GM23338 (cell line): ENCODE measurements at places on chromosomes 3 and 15. TPM values are rescaled to one million over a fixed set of nuclear protein-coding genes. Genes with fewer than 3 reads are reported as not detected.
A peak's percentile ranks its signal among the peaks of the same experiment; 100 is the strongest.

GRCh38 chr3:157652366-157652765, 149.2 kb upstream of the VEPH1 start:
- no peaks in the 10 kb centered on the region for H3K36me3 ChIP-seq
- DNase-seq: no peak
- no peaks in the 10 kb centered on the region for H3K4me1 ChIP-seq
- no peak overlapping the region for H3K4me3 ChIP-seq

DNA sequence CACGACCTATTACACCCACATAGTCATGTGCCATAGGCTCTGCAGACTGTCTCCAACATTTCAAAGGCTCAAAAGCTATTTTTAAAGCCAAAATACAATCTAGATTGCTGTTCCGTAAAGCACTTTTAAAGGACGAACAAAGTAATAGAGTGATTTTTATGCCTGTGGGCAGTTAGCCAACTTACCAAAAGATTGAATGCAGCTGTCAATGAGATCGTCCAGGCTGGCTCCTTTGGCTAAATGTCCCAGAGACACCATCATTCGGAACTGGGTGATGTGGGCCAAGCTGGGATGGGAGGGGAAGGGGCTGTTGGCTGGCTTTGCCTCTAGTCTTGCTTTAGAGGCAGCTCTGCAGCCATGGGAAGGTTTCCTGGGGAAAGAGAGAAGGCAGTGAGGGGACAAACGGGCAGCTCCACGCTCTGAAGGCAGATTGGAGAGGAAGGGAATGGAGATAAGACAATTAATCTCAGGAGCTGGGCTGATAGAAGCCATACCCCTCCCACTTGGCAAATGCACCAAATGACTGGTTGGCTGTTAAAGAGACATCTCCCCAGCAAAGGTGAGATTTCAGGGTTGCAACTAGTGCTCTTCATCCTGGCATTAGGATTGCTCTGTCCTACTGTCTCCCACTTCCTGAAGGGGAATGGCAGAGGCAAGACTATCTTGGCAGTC, 4.8 kb downstream of the RASGRP1 start:
- H3K27ac ChIP-seq: no peak overlapping the region
- peaks cover 18% of the 10 kb centered on the region for H3K27me3 ChIP-seq
- no peak overlapping the region for H3K4me3 ChIP-seq
- no peaks in the 10 kb centered on the region for H3K36me3 ChIP-seq
- no peak for DNase-seq

GRCh38 chr15:35545316-35545823, 595 bp downstream of the DPH6 start:
- DNase-seq: peak; percentile 50
- peak overlapping the region; percentile 71 for H3K4me3 ChIP-seq
- H3K27ac ChIP-seq: peak overlapping the region; percentile 98
- no peaks in the 10 kb centered on the region for H3K36me3 ChIP-seq

GRCh38 chr15:34336991-34337556, 507 bp downstream of the SLC12A6 start:
- H3K27me3 ChIP-seq: no peaks in the 10 kb centered on the region
- H3K4me3 ChIP-seq: peak overlapping the region; percentile 97
- DNase-seq: peak; percentile 43

DNA sequence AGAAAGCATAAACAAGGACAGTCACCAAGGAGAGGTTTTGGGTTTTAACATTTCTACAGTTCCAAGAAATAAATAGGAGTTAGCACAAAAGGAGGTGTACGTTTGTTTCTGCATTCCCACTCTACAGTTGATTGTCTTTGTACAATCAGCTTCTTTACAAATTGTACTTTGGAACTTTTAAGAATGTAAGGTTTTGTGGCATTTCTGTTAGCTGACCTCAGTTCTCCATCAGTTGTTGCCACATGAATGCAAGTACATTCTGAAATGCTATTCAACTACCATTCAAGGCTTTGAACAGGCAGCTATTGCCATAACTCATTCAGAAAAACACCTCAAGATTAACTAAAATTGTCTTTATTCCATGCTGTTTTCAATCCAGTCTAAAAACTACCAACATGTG, 253.2 kb upstream of the UBE2E1 start:
- no peaks in the 10 kb centered on the region for H3K4me1 ChIP-seq
- H3K36me3 ChIP-seq: no peaks in the 10 kb centered on the region
- no peaks in the 10 kb centered on the region for H3K27me3 ChIP-seq

- H3K4me1 ChIP-seq: peaks cover 3% of the 10 kb centered on the region
- no peak overlapping the region for H3K4me3 ChIP-seq
- DNase-seq: no peak
- H3K27me3 ChIP-seq: no peaks in the 10 kb centered on the region
- H3K36me3 ChIP-seq: peaks cover 15% of the 10 kb centered on the region
Measured at GRCh38 chr3:52217409-52217805, 8.0 kb downstream of the TLR9 start.

DNA sequence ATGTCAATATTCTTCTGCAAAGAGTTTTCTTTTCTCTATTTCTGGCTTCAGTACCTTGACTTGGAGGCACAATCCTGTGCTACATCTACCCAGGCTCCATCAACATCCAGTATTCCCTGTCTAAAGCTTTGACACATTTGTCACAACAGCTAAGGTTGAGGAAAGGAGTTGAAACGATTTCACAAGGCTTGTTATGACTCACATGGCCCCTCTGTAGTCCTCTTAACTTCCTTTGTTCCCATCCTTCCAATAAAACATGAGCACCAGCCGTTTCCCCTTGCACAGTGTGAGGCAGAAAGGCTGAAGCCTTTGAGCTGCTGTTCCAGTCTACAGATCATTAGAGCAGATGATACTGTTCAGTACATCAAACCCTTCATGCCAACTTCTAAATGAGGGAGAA, 163.0 kb upstream of the TMCO5A start:
- H3K27ac ChIP-seq: no peak overlapping the region
- DNase-seq: no peak
- no peaks in the 10 kb centered on the region for H3K36me3 ChIP-seq
- no peaks in the 10 kb centered on the region for H3K4me1 ChIP-seq
- no peaks in the 10 kb centered on the region for H3K27me3 ChIP-seq

DNA sequence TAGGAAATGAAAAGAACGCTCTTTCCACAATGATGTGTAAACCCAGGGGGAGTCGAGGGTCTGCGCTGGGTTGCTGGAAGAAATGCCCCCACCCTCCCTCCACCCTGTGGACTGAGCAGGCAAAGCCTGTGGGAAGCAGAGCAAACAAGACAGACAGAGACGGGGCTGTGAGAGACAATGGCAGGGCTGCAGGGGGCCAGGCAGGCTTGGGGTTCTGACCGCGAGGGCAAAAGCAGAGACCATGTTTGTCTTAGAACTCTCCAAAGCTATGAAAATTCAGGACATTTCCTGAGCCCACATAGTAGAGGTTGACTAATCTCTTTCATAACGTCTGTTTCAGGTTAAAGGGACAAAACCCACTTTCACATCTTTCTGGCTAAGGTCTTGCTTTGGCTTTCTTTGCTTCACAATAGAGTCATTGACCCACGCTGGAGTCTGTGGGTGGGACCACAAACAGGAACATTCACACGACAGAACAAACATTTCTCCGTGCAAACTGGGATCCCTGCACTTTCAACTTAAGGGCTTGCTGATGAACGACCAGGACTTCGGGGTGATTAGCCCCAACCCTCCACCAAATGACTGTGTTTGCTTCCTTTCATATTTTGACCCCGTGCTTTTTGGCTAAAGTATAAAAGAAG, 156.0 kb upstream of the TPM1 start:
- DNase-seq: peak; percentile 54
- peaks cover 27% of the 10 kb centered on the region for H3K4me1 ChIP-seq
- H3K27me3 ChIP-seq: no peaks in the 10 kb centered on the region
- no peaks in the 10 kb centered on the region for H3K36me3 ChIP-seq
- H3K4me3 ChIP-seq: peak overlapping the region; percentile 31; the same call in 1 of the 2 replicates
- H3K27ac ChIP-seq: no peak overlapping the region

DNA sequence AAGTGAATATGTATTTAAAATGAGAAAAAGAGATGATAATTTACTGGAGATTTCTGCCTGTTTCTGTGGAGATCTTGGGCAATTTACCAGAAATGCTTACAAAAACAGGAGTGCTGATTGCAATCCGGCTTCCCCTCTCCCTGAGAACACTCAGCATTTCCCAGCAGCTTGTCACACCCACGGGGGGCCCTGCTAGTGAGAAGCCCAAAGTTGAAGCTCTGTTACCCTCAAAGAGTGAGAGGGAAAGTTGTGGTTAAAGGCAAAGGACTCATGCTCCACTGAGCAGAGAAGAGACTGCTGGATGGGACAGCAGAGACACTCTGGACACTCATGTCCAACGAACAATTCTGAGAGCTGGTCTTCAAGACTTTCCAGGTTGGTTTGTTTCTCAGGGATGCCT, 2.9 kb downstream of the MCTP2 start:
- no peak overlapping the region for H3K4me3 ChIP-seq
- no peaks in the 10 kb centered on the region for H3K36me3 ChIP-seq
- no peak overlapping the region for H3K27ac ChIP-seq
- H3K27me3 ChIP-seq: peaks cover 31% of the 10 kb centered on the region
- H3K4me1 ChIP-seq: peaks cover 35% of the 10 kb centered on the region
- DNase-seq: no peak

DNA sequence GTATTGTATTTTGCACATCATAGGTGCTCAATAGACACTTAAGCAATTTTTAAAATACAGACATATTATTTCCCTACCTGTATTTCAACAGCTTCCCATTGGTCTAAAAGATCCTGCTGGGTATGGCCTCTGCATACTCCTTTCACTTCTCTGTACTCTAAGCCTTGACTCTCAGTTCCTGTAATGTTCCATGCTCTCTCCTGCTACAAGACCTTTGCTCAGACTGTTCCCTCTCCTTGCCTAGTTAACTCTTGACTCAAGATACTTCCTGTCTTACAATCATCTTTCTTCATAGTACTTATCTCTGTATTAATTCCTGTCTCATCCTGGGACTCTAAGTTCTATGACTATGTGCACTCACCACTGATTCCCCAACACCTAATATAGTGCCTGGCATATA, 1.7 kb downstream of the SCN11A start:
- H3K4me1 ChIP-seq: no peaks in the 10 kb centered on the region
- no peak overlapping the region for H3K27ac ChIP-seq
- no peak for DNase-seq
- no peak overlapping the region for H3K4me3 ChIP-seq

- DNase-seq: no peak
- H3K4me1 ChIP-seq: no peaks in the 10 kb centered on the region
- no peak overlapping the region for H3K4me3 ChIP-seq
- H3K27ac ChIP-seq: no peak overlapping the region
- H3K36me3 ChIP-seq: no peaks in the 10 kb centered on the region
- no peaks in the 10 kb centered on the region for H3K27me3 ChIP-seq
Measured at GRCh38 chr3:128323206-128324081, 143.2 kb downstream of the DNAJB8 start.

DNA sequence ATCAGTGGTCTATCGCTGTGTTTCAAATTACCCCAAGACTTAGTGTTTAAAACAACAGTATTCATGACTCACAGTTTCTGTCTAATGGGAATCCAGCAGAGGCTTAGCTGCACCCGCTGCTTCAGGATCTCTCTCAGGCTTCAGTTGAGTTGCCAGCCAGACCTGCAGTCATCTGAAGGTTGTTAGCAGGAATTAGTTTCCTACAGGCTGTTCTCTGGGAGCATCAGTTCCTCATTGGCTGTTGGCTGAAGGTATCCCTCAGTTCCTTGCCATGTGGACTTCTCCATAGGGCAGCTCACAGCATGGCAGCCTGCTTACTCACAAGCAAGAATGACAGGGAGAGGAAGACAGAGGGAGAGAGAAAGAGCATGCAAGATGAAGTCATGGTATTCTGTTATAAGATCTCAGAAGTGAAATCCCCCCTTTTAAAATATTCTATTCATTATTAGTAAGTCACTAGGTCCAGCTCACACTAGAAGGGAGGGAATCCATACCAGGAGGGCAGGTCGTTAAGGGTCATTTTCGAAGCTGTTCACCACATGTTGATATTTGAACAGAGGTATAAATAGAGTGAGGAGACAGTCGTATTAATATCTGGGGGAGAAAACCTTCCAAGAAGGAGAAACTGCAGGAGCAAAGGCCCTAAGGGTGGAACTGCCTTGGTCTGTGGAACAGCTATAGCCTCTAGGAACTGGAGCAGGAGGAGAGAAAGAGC, 473.9 kb upstream of the PPP2R3A start:
- H3K4me1 ChIP-seq: no peaks in the 10 kb centered on the region
- no peak overlapping the region for H3K4me3 ChIP-seq
- no peaks in the 10 kb centered on the region for H3K27me3 ChIP-seq
- no peak overlapping the region for H3K27ac ChIP-seq

- no peaks in the 10 kb centered on the region for H3K27me3 ChIP-seq
- no peak for DNase-seq
- H3K36me3 ChIP-seq: no peaks in the 10 kb centered on the region
- no peaks in the 10 kb centered on the region for H3K4me1 ChIP-seq
Measured at GRCh38 chr3:196843435-196844110, 24.1 kb upstream of the SENP5 start.

DNA sequence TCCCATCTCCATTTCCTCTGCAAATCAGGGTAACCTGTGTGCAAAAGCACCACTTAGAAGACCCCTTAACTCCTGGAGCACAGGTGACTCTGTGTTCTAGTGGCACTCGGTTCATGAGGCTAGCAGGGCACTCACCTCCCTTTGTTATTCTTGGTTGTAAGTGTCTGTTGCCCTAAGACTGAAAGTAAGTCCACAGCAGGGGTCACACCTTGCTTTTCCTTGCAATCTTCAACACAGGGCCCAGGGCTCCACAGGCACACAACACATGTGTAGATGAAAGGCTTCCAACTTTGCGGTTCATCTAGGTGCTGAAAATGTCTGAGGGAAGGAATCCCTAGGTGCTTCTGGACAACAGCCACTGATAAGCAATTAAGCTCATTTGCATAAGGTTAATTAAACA, 2.9 kb downstream of the RNU6-1 start:
- no peaks in the 10 kb centered on the region for H3K36me3 ChIP-seq
- H3K4me1 ChIP-seq: peaks cover 33% of the 10 kb centered on the region
- no peak overlapping the region for H3K27ac ChIP-seq
- H3K4me3 ChIP-seq: no peak overlapping the region

CLDN18 gene
- not detected in 2 replicates for total RNA-seq

PDZRN3 gene
- 11.0 and 14.0 TPM in 2 replicates for total RNA-seq

WDR93 gene
- total RNA-seq: 0.14 TPM in 1 of 2 replicates, not detected in the other

CCR4 gene
- total RNA-seq: 0.35 and 0.39 TPM in 2 replicates

SLC9A9 gene
- total RNA-seq: 0.93 and 1.6 TPM in 2 replicates
